ENCODE measurements at places on chromosomes 13 and 19.

DNA sequence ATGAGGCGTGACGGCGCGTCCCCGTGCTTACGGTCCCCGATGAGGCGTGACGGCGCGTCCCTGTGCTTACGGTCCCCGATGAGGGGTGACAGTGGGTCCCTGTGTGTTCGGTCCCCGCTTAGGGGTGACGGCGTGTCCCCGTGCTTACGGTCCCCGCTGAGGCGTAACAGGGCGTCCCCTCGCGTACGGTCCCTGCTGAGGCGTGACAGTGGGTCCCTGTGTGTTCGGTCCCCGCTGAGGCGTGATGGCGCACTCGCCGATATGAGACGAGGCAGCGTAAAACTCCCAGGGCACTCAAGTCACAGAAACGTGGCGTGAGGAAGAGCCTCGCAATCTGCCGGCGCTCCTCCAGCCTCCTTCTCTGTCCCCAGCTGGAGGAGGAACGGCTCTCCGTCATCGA is 20.9 kb downstream of the CFAP97D2 start:
- DNase-seq = no peak

- DNase-seq = no peak
Measured at GRCh38 chr13:66534561-66534960, 695.6 kb downstream of the PCDH9 start.

GRCh38 chr13:33321686-33322542 is 36.4 kb upstream of the STARD13 start:
- DNase-seq = no peak

DNA sequence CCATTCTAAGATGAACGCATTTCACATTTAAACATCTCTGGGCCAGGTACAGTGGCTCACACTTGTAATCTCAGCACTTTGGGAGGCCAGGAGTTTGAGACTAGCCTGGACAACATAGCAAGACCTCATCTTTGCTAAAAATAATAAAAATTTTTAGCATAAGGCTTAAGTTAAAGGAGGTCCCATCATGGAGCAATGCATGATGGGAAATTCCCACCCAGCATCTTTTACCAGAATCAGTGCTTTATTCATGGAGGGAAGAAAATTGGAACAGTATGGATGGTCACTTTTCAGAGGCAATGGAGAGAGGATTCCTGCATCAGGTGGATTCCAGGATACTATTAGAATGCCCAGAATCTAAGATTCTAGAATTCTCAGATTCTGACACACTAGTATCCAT is 3.8 kb upstream of the KLK8 start:
- no peak for DNase-seq

DNA sequence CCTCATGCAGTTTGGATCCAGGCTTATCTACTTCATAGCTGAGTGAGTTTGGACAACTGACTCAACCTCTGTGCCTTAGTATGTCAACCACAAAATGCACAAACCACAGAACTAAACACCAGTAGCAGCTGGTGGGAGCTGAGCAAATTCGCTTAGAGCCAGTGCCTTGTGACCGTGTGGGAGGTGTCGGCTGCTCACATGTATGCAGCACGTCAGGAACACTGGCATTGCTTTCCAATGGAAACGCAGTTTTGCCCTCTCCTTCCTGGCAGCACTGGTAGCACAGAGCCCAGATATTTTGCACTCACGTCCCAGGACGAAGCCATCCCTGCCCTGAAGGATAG is 8.3 kb upstream of the NTN5 start:
- peak; percentile 23 for DNase-seq

- no peak for DNase-seq
Measured at GRCh38 chr13:40152145-40152544, 496.7 kb downstream of the COG6 start.

- no peak for DNase-seq
Measured at GRCh38 chr19:30003866-30004265, 61.8 kb downstream of the URI1 start.

DNA sequence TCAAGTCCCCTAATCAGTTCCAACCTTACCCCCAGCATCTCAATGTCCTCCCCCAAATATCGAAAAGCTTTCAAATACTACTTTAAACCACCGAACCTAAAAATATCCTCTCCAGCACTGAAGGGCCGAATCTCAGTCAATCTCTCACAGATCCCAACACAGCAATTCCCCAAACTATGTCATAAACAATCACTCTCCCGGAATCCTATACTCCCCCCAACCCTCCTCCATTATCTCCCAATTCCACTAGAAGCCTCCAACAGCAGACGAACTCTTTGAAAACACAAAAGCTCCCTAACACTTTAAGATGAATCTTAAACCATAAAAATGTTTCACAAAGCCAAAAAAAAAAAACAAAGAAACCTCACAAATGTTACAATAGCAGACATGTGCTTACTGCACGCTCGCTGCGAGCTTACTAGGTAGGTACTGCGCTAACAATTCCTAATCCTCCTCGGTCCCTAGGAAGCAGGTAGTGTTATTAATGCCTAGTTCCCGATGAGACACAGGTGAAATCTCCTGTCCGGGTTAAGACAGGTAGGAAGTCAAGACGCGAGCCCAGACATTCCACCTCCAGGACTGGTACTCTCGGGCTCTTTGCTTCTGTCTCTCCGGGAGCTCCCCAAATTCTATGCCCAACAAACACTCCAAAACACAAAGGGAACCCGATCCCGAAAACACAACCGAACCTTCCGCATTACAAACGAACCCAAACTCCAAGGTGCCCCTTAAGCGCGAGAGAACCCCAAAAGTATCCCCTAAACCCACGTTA is 14.2 kb downstream of the FBXO46 start:
- DNase-seq = peak; percentile 27

DNA sequence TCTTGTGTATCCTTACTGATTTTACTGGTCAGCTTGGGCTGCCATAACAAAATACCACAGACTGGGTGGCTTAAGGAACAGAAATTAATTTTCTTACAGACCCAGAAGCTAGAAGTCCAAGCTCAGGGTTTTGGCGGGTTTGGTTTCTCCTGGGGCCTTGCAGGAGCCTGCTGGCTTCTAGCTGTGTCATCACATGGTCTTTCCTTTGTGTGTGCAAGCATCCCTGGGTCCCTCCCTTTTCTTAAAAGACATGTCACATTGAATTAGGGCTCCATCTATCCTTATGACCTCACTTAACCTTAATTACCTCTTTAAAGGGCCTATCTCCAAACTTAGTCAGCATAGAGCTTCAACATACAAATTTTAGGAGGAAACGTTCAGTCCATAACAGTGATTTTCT is 23.4 kb downstream of the UBAC2 start:
- no peak for DNase-seq

- DNase-seq = no peak
Measured at GRCh38 chr19:5956728-5957127, 21.2 kb downstream of the RANBP3 start.

DNA sequence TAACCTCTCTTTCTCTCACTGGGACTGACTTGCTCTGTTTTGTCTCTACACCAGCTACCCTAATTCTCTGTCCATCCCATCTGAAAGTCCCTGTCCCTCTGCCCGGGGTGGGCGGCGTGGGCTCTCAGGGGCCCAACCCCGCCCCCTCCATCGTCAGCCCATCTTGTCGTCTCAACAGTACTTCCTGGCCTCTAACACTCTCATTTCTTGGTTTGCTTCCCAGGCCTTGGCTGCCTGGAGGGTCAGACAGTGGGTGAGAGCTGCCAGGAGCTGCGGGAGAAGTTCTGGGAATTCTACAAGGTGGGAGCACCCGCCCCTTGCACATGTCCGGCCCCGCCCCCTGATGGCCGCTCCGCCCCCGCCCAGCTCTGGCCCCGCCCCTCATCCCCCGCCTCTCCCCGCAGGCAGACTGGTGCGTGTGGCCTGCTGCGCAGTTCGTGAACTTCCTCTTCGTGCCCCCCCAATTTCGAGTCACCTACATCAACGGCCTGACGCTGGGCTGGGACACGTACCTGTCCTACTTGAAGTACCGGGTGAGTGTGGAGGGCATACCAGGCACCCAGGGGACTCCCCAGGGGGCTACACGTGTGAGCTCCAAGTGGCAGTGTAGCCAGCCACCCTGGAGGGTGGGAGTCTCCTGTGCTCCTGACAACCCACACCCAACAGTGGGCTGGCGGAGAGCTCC is 1.7 kb downstream of the MPV17L2 start:
- peak; percentile 32 for DNase-seq

- DNase-seq = no peak
Measured at GRCh38 chr13:36154567-36155291, 23.5 kb upstream of the DCLK1 start.

DNA sequence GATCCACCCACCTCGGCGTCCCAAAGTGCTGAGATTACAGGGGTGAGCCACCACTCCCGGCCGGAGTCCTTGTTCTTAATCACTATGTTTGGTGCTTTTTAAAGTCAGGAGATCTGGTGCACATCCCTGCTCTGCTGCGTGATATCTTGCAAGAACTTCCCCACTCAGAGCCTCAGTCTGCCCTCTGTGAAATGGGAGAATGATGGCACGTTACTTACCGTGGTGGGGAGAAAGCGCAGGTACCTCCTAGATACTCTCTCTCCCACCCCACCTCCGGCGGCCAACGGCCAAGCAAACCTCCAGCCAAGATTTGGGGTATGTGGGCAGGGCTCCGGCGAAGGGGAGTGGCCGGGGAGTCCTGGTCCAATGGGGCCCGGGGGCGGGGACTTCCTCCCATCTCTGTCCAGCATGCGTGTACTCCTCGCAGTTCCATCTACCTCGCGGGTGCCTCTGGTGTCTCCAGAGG is at the start of gene RYR1:
TSS of gene RYR1 (plus strand) at position 424 of the 466 bp plus-strand sequence. CDS start 139 bp downstream, outside the sequence.
- DNase-seq = peak; percentile 78

- no peak for DNase-seq
Measured at GRCh38 chr13:100790405-100790804, 115.8 kb upstream of the TMTC4 start.

- no peak for DNase-seq
Measured at GRCh38 chr13:23915308-23915707, 18.0 kb upstream of the C1QTNF9B start.

DNA sequence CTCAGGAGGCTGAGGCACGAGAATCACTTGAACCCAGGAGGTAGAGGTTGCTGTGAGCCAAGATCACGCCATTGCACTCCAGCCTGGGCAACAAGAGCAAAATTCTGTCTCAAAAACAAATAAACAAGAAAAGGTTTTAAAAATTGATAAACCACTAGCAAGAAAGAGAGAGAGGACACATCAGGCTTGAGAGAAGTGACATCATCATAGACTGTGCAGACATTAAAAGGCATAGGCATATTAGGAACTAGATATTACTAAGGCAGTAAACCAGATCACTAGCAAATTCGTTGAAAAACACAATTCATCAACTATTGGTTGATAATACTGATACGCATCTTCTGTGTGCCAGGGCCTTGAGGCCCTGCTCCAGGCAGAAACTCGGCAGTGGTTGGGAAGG is 7.7 kb downstream of the A1BG start:
- DNase-seq = no peak

DNA sequence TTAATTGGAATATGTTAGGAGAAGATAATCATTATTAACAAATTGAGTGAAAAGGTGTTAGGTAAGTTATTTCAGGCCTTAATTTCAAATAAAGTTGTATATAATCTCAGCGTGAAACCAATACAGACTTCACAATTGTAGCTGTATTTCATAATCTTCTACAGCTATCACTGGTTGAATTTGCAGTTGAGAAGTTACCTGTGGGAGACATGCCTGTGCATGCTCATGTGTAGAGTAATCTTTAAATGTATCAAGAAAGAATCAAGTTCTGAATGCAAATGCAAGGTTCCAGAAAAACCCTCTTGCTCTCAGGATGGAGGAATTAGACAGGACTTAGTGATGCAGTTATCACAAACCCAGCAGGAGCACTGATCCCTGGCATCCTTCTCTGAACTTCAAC is 938.4 kb upstream of the SLC10A2 start:
- no peak for DNase-seq

GRCh38 chr13:79871594-79871993 is 390.6 kb downstream of the NDFIP2 start:
- DNase-seq = no peak

- DNase-seq = no peak
Measured at GRCh38 chr13:101989798-101990350, 412.0 kb downstream of the FGF14 start.

- peak; percentile 70 for DNase-seq
Measured at GRCh38 chr19:940591-941291, 14.9 kb downstream of the ARID3A start.

DNA sequence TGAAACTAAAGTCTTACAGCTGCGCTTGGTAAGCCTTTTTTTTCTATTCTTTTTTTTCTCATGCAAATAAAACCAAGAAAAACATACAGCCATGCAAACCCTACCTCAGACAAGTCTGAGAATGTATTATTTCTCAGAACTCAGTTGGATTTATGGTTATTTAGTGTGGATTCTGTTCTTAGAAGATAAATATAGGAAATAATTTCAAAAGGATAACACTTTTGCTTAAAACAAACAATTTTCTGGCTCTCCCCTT is 40.7 kb upstream of the TNFSF11 start:
- no peak for DNase-seq

GRCh38 chr13:20426766-20427448 is 98.8 kb downstream of the CRYL1 start:
- no peak for DNase-seq

DNA sequence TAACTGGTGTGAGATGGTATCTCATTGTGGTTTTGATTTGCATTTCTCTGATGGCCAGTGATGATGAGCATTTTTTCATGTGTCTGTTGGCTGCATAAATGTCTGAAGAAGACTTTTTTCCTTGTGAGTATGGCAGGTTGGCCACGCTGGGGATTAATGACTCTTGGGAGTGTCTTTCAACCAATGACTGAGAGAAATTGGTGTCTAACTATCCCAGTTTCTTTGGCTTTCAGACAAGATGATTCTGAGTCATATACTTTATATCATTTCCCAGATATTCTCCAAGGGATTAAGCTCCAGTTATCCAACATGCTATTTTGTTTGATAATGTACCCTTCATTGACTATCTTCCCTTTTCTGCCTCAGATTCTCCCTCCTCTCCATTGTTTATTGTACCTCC is 35.5 kb upstream of the CSNK1A1L start:
- DNase-seq = no peak

- DNase-seq = no peak
Measured at GRCh38 chr19:34504273-34504808, 22.8 kb downstream of the WTIP start.

GRCh38 chr19:32309711-32310390 is 35.6 kb upstream of the ZNF507 start:
- DNase-seq = no peak

DNA sequence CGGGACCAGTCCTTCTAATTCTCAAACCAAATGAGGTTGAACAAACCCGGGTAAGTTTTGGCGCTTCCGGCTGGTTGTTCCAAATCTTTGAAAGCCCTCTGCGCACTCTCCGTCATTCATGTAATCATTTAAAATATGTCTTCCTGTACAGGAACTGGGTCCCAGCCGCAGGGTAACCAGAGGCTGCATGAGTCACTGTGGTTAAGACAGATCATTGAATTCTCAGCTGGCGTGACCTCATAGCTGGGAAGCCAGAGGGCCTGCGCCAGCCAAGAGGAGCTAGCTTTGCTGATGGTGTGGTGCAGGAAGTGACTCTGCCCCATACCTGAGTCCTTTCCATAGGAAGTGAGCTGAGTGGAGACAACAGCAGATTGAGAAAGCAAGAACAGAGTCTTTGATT is 135.2 kb downstream of the TSHZ3 start:
- peak; percentile 91 for DNase-seq

GRCh38 chr13:33639626-33640080 is 178.3 kb upstream of the RFC3 start:
- peak; percentile 74 for DNase-seq

- DNase-seq = no peak
Measured at GRCh38 chr19:40578442-40578908, 1.8 kb downstream of the SHKBP1 start.
